ENCODE measurements at places on chromosomes 3 and 15.

GRCh38 chr3:151062611-151063010 is 22.9 kb upstream of the MED12L start:
- DNase-seq, result no peak

- DNase-seq, result no peak
These were observed 187.1 kb upstream of the LPP start for GRCh38 chr3:187966636-187967406.

DNA sequence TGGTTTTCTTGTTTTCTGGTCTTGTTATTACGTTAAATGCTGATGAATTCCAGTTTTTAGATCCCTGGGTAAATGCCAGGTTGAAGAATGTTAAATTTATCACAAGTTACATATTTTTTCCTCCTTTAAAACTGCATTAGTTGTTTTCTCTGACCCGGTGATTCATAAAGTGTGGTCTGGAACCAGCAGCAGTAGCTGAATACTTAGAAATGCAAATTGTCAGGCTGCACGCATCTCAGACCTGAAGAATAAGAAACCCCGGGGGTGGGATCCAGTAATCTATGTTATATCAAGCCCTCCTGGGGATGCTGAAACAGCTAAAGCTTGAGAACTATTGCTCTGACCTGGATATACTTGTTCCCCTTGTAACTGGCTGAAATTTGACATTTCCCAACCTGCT is 69.1 kb downstream of the PEX5L start:
- DNase-seq, result no peak

DNA sequence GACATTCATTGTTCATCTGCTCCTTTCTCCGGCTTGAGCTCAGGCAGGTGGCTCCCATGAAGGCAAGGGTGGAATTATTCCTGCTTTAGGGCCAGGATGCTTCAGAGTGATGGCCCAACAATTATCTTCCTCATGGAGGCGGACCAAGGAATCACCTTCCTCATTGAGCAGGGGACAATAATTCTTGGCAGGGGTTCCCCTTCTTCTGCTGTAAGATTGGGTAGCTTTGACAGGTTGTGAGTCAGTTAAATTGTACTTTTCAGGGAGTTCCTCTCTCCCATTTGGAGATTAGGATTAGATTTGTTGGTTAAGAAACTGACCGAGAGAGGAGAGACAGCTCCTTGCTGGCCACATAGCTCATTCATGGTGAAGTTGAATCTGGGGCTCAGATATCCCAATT is 31.4 kb upstream of the CD47 start:
- no peak for DNase-seq

DNA sequence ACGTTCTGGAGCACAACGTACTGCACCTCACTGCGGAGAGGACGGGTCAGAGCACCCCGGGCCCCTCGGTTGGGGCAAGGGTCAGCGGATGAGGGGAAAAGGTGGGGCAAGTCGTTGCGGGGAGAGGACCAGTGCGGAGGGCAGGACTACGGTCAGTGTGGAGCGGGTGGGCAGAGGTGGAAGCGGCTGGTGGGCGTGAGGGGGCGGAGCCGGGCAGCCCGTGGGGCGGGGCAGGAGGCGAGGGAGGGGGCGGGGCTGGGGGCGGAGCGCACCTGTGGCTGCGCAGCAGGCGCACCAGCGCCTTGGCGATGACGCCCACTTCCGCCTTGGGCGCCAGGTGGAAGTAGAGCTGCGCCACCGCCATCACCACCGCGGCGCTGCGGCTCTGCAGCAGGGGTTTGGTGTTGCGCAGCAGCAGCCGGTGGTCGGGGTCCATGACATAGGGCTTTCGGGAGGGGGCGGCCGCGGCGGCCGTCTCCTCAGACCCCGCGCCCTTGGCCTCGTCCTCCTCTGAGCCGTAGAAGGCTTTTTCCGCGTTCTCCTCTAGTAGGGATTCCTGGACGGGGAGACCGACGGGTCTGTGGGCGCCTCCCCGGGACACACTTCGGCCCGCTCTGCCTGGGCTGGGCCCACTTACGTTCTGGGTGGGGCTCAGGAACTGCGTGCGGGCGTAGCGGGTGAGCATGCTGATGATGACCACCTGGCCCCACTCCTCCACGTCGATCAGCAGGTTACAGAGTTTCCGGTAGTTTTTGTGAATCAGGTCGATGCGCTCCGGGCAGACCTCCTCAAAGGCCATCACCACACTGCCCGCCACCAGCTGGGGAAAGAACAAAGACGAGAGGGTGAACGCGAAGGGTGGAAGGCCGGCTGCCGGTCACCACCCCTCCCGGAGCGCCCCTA is 29.2 kb downstream of the AP3B2 start:
- peak; percentile 52 for DNase-seq

DNA sequence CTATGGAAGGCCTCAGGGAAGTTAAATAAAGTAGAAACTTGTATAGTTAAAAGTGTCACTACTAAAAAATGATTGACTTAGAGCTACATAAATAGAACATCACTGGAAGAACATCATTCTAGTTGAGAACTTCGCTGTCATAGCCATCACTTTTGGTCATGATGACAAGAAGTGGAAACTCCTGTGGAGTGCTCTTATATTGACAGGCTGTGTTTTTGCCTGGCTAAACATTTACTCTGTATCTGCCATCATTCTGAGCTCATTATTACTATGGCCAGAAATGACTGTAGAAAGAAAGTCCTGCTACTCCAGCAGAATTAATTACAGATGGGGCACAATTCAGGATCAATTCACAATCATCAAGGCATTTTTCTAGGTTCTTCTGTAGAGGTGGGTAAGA is 165.1 kb upstream of the GOLIM4 start:
- DNase-seq, result no peak

DNA sequence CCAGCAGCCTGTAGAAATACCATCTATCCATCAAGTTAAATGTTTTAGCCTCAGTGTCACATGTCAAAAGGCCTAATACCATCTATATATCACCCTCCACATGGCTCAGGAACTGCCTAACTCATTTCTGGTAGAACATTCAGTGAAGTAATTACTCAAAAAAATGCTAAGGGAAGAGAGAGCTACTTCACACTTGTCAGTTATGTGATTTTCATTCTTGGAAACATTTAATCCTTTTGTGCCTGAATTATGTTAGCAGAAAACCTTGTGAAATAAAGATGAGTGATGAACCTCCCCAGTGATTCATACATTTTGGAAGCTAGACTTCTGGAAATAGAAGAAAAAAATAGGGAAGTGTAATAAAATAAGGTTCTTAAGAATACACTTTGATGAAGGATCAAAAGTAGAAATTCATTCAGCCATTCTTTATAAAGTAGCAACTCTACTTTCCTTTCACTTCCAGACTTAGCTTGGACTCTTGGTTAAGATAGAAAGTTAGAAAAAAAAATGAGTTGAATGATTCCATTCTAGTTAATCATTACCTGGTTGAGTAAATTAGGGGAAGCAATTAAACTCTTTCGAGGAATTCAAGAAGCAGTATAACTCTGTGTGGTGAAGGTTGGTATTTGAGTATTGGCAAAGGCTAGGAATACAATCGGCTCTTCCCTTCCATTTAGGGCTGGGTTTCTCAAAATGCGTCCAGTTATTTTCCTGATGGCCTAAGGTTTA is 3.6 kb downstream of the OTOL1 start:
- no peak for DNase-seq

Data from stimulated activated CD4-positive, alpha-beta T cell treated with anti-CD3 and anti-CD28 coated beads, Interleukin-1b, Interleukin-23, amount 100 ng/mL, for 1 hour (primary cell).